Glomerular endothelial cell (primary cell): ENCODE measurements at places on chromosomes 13 and 19. TPM values are rescaled to one million over a fixed set of nuclear protein-coding genes. Genes with fewer than 3 reads are reported as not detected.

SHISA7 gene
- not detected in 2 replicates for total RNA-seq

KLC3 gene
- not detected in 2 replicates for total RNA-seq

HCST gene
- total RNA-seq, result not detected in 2 replicates

ZIC5 gene
- not detected in 2 replicates for total RNA-seq

INTS6 gene
- total RNA-seq, result 22.9 and 26.9 TPM in 2 replicates

NPHS1 gene
- not detected in 2 replicates for total RNA-seq

LENG8 gene
- total RNA-seq, result 48.2 and 127 TPM in 2 replicates

PSG3 gene
- 0.29 TPM in 1 of 2 replicates, not detected in the other for total RNA-seq
